ENCODE measurements at places on chromosomes 2 and 18.

GRCh38 chr2:11520092-11520693 lies 13.7 kb upstream of the GREB1 start:
- DNase-seq, result no peak

DNA sequence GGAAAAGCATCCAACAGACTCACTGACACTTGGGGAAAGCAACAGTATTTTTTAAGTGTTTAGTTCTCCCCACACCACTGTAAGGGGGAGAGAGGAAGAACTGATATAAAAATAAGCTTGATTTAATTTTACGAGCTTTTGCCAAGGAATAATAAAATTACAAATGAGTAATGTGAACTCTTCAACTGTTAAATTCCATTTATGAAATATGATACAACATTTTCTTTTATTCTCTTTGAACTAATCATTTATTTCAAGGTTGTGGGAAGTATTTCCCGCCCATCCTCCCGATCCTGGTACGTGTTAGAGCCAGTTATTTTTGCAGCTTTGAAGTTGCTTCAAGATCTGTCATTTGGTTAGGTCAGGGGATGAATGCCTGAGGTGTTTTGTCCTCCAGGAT lies 35.2 kb downstream of the WDPCP start:
- DNase-seq, result no peak

GRCh38 chr2:44110444-44110843 lies 58.2 kb upstream of the PPM1B start:
- no peak for DNase-seq

DNA sequence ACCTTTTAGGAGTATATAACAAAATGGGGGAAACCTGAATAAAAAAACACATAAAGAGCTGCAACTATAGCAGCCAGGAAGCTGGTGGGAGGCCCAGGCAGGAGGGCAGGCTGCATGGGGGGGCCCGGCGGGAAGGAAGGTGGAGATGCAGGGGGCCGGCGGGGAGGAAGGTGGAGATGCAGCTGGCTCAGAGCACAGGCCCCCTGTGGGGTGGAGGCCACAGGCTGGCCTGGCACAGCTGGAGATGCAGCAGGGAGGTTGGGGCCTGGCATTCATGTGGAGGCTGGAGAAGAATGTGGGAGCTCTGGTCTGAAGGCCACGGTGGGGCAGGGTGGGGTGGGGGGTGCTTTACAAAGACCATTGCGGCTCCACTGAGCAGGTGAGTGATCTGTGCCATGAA lies 31.4 kb downstream of the FAM228A start:
- no peak for DNase-seq

GRCh38 chr18:50401295-50401694 lies 26.4 kb downstream of the SKA1 start:
- DNase-seq, result no peak

Data from NCI-H2171 (cell line).